Neural progenitor cell (in vitro differentiated cells): ENCODE measurements at places on chromosomes 7 and 10.

GRCh38 chr7:155489862-155490696, 32.1 kb downstream of the EN2 start:
- peak; percentile 82 for DNase-seq

DNA sequence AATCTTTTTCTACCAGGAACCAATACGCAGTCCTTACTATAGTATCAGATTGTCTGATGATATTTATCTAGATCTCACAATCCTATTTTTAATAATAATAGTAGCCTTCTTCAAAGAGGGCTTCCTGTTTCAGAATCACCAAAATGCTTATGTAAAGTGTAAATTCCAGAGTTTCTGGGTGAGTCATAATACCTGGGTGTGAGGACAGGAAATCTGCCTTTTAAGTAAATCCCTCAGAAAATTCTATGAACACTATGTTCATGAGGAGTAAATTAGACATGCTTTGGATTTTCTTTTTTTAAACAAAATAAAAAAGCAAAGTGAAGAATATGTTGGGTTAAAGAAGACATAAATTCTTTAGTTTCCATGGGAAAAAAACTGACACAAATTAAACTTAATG, 20.5 kb downstream of the DKK1 start:
- no peak for DNase-seq

- DNase-seq, result no peak
Observed at GRCh38 chr7:50684713-50685075, 98.0 kb downstream of the GRB10 start.

DNA sequence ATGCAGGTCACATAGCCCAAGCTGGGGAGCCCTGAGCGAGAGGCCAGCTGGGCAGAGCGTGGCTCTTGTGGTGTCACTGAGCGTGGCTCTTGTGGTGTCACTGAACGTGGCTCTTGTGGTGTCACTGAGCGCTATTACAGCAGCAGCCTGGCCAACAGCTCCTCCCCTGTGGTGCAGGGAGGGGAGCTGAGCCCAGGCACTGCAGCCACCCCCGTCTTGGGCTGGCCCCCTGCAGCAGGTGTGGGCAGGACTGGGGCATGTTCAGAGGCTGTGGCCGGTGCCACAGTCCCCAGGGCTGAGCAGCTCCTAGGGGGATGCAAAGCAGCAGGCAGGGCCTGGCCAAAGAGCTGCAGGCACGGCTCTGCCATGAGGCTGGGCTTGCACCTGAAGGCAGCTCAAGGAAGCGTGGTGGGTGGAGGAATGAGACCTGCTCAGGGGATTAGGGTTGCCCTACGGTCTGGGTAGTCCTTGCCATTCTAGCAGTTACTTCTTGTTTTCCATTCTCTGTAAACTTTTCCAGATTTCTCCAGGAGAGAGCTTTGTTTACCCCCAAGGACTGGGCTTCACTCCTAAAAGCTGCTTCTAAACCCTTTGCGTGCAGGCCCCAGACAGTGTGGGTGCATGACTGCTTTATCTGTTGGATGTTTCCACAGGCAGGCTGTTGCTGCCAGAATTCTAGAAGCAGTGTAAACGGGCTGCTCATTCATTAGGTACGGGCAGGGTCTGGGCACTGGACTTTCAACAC, 29.2 kb downstream of the ZNF783 start:
- no peak for DNase-seq

DNA sequence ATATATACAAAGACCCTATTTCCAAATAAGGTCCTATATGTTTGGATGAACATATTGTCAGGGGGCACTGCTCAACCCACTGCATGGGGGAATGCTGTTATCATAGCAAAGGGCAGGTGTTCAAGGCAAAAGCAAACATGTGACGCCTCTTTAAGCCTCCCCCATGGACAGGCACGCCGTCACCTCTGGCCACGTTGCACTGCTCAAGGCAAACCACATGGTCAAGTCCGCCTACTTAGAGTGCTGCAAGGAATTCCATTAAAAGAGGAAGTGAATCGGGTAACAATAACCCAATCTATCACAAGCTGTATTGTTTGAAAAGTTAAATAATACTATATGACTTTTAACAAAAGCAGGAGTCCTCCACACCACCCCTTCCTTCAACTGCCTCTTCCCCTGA, 8.8 kb upstream of the CALD1 start:
- no peak for DNase-seq

DNA sequence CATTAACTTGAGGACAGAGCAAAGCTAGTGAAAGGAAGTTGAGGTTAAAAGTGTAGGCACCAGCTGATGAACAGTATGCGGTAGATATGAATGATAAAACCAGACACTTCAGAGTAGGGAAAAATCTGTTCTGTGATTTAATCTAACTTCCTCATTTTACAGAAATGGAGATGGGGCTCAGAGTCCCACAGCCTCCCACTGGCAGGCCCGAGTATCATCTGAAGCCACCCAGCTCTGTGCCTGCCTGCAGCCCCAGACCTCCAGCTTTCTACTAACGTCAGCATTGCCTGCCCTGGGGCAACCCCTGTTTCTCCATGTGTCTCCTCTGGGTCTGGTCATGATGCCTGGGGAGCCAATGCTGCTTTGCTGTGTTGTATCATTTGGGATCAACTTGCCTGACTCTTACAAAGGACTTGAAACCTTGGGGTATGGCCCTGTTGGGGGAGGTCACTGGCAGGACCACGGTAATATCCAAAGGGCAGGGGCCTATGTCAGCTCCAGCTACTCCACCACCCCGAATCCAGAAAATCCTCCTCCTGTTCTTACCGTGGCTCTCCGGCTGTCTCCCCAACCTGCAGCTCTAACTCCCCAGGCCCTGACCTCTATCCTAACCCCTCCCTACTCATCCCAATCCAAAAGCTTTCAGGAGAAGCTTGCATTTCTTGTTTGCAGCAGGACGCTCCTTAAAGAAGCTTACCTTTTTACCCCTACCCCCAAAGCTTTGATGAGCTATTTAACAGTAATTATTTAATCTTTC, 56.2 kb upstream of the NPY start:
- peak; percentile 6 for DNase-seq

GRCh38 chr7:149297034-149297755, 35.2 kb downstream of the ZNF783 start:
- DNase-seq, result no peak

GRCh38 chr10:94043431-94043990, 49.8 kb downstream of the PLCE1 start:
- DNase-seq, result no peak

- DNase-seq, result no peak
Observed at GRCh38 chr10:34081347-34081743, 733.8 kb downstream of the PARD3 start.

DNA sequence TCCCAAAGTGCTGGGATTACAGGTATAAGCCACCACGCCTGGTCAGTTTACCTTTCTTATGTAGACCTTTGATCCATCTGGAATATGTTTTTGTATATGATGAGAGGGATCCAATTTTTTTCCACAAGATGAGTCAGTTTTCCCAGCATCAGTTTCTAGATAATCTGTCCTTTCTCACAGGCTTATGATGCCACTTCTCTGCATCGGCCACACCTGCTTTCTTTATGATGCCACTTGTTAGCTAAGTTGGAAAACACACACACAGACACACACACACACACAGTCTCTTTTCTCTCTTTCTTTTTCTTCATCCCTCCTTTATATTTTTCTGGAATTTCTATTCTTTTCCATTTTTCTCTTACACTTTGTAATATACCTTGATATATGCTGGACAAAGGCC, 240.8 kb downstream of the BICC1 start:
- DNase-seq, result no peak

DNA sequence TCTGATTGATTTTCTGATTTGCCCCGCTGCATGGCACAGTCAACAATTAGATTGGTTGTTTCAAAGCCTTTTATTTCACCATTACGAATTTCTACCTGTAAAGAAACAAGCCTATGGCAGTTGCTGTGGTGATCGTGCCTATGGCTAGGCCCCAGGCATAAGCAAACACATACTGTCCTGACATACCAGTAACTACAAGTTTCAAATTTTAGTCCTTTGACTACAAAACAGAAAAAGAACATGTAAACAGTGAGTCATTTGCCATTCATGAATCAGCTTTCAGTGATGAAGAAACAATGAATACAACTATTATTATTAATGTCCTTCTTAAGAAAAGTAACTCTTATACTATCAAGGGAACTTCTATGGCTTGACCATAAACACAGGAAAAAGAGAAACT, 168.0 kb upstream of the LRRN3 start:
- DNase-seq, result no peak

DNA sequence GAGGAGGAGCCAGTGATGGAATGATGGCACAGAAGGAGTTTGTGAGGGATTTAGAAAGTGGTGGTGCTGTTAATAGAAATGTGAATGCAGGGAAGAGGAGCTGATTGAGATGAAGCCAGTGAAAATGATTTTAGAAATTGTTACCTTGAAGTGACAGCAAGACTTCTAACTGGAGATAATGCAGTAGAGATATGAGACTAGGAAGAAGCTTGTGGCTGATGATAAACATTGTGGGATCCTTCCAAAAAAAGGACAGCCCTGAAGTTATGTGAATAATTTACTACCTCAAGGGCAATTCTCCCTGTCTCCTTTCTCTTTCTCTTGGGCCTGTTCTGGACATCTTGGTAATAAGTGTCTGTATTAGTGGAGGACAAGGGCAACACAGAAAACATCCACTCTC, 138.6 kb downstream of the LSMEM1 start:
- DNase-seq, result no peak

GRCh38 chr7:37409461-37409860, 39.2 kb downstream of the ELMO1 start:
- no peak for DNase-seq

GRCh38 chr10:25633542-25633941, 300.5 kb upstream of the MYO3A start:
- no peak for DNase-seq

DNA sequence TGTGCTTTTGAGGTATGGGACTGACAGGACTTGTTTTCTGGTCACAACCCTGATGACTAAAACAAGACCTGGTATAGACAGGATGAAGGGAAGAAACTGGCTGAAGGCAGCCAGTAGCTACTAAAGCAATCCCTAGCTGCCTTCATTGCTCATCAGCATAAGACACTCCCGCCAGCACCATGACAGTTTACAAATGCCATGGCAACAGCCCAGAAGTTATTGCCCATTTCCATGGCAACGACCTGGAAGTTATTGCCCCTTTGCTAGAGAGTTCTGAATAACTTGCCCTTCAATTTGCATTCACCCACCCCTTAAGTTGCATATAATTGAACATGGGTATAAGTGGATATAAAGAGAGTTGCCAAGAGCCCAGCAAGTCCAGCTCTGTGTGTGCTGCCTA, 169.6 kb upstream of the FAM171A1 start:
- no peak for DNase-seq
